ENCODE measurements at places on chromosomes 16 and 17.
A peak's percentile ranks its signal among the peaks of the same experiment; 100 is the strongest.

DNA sequence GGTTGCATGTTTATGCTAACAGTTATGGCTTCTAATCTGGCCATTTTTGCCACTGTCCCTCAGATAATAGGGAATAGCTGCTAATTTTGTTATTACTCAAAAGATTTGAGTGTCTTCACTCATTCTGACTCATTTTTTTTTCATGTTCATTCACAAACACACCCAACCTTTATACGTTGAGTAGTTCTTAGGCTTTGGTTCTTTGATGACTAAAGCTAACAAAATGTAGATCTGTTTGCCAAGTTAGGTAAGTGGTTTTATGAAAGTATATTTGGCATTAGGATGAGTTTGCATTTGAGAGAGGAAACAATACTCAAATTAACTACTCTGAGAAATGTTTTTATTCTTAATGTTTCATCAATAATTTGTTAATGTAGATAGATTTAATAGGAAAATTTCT lies 3.6 kb downstream of the MAP2K4 start:
- peak; percentile 67 for DNase-seq

DNA sequence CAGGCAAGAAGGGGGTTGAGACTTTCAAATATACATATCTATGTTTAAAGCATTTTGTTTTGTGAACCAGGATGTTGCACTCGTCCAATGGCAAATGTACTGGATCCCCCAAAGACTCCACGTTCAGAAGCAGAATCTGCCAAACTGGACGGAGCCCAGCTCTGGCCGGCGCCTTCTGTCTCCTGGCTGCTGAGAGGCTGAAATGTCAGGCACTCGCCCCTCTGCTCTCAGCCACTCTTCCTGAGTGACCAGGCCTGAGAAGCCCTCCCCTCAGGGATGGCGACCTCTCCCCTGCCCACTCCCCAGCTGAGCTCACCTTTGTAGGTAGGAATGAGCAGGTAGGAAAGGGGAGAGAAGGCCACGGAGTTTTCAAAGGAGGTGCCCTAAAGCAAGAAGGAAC lies 187.5 kb upstream of the FOXF1 start:
- DNase-seq = no peak

GRCh38 chr16:2468233-2468724 lies 2.8 kb upstream of the NTN3 start:
- DNase-seq = no peak

DNA sequence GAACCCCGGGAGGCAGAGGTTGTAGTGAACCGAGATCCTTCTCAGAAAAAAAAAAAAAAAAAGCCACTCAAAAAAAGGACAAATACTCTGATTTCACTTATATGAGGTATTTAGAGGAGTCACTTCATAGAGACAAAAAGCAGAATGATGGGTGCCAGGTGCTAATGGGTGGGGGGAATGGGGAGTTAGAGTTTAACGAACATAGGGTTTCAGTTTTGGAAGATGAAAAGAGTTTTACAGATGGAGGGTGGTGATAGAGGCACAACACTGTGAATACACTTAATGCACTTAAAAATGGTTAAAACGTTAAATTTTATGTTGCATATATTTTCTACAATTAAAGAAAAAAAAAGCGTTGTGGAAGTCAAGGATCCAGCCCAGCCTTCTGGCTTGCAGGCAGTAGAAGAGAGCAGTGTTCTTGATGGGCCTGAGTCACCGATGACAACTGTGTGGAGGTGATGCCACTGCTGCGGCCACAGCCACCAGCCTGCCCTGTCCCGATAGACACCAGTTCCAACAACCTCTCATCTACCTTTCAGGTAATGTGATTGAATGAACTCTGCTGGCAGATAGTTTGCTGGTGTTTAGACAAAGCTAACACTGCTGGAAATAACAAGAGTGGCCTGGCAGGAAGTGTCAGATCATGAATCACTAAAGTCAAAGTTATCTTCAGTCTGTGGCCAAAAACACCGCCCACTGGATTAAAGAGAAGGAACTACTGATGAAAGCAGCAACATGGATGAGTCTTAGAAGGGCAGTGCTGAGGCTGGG lies 49.9 kb upstream of the COX10 start:
- no peak for DNase-seq

DNA sequence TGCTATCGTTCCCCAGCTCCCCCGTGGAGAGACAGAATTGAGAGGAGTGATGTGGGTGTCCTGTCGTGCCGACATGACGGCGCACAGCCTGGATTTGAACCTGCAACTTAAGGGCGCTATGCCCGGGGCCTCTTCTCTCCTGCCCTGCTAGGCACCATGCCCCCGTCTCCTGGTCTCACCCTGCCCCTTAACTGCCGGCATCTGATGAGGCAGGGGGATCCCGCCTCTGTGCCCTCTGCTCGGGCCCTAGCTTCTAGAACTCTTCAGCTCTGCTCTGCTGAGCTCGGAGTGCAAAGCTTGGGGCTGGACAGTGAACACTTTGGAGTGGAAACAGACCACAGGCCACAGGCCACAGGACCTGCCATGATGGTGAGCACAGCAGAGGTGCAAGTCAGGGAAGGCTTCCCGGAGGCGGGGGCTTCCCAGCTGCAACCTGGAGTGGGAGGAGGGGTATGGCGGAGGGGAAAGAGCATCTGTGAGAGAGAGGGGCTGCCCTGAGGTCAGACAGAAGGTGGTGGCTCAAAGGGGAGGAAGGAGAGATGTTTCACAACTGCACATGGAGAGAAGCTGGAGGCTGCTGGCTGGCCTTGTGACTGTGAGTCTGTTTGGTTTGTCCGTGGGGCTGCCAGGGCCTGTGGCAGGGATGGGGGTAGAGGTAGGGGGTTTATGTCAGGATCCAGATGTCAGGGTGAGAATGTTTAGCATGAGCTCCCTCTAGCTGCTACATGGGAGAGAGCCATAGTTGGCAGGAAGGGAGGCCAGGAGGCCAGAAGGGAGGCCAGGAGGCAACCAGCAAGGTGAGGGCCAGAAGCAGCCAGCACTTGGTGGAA lies 107.8 kb downstream of the CRLF3 start:
- peak; percentile 34 for DNase-seq

GRCh38 chr17:8859027-8859803 lies 8.3 kb downstream of the PIK3R6 start:
- no peak for DNase-seq

- DNase-seq = no peak
Measured at GRCh38 chr16:4544473-4544872, 5.9 kb upstream of the CDIP1 start.

GRCh38 chr16:47851146-47851545 lies 304.6 kb downstream of the ABCC12 start:
- no peak for DNase-seq

GRCh38 chr16:66265048-66265415 lies 101.5 kb upstream of the CDH5 start:
- no peak for DNase-seq

DNA sequence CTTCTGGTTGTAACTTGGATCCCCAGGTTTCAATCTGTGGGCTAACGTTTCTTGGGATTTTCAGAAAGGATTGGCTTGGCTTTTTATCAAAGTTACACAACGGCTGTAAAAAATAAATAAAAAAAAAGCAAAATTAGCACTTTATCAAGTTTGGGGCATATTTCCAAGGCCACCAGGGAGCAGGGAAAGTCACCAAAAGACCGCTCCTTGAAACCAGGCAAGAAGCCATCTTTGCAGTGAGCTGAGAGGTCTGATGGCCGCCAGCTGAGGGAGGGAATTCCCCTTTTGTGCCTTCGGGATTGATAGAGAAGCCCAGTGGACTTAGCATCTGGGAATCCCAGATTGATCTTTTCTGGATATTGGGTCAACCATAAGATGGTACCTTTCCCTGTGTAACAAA lies 192.2 kb downstream of the WWOX start:
- DNase-seq = no peak

GRCh38 chr17:12624211-12624610 lies 41.5 kb upstream of the MYOCD start:
- no peak for DNase-seq

GRCh38 chr17:50218771-50219315 lies 17.4 kb upstream of the COL1A1 start:
- DNase-seq = peak; percentile 12

DNA sequence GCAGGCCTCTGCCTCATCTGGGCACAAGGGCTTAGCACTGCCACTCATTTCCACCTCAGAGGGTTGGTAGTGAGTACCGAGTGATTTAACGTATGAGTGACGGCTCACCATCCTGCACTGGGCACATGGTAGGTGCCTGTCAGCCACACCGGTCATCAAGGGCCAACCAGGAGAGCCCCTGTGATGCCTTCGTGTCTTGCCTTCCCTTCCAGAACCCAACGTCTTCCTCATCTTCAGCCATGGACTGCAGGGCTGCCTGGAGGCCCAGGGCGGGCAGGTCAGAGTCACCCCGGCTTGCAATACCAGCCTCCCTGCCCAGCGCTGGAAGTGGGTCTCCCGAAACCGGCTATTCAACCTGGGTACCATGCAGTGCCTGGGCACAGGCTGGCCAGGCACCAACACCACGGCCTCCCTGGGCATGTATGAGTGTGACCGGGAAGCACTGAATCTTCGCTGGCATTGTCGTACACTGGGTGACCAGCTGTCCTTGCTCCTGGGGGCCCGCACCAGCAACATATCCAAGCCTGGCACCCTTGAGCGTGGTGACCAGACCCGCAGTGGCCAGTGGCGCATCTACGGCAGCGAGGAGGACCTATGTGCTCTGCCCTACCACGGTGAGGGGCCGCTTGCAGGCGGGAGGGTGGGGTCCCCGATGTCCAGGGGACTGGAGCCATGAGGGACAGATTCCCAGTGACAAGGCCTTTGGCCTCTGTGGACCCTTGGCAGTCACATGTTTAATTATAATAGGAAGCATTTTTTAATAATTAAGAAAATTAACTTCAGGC lies 37.1 kb downstream of the MRC2 start:
- DNase-seq = no peak

DNA sequence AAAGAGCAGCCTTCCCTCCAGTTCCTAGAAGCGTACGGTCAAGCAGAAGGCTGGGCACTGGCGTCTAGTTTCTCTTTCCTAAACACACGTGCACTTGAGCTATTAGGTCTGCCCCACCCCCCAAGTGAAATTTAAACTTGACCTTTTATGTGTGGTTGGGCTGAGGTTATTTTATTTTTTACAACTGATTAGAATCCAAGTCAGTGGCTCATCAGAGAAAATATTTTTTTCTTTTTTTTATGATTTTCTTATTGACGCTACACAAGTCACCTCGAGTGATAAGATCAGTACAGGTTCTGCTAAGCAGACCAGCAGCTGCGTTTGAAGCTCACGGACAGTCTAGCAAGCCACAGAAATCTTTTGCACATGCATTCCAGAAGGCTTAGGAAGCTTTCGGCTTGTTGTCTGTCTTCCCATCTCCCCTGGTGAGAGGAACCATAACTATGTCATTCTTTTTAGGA lies 95.1 kb downstream of the ZFHX3 start:
- no peak for DNase-seq

- DNase-seq = no peak
Measured at GRCh38 chr17:59365383-59365981, 34.0 kb downstream of the YPEL2 start.

- DNase-seq = no peak
Measured at GRCh38 chr16:72188541-72188940, 16.6 kb upstream of the PMFBP1 start.

DNA sequence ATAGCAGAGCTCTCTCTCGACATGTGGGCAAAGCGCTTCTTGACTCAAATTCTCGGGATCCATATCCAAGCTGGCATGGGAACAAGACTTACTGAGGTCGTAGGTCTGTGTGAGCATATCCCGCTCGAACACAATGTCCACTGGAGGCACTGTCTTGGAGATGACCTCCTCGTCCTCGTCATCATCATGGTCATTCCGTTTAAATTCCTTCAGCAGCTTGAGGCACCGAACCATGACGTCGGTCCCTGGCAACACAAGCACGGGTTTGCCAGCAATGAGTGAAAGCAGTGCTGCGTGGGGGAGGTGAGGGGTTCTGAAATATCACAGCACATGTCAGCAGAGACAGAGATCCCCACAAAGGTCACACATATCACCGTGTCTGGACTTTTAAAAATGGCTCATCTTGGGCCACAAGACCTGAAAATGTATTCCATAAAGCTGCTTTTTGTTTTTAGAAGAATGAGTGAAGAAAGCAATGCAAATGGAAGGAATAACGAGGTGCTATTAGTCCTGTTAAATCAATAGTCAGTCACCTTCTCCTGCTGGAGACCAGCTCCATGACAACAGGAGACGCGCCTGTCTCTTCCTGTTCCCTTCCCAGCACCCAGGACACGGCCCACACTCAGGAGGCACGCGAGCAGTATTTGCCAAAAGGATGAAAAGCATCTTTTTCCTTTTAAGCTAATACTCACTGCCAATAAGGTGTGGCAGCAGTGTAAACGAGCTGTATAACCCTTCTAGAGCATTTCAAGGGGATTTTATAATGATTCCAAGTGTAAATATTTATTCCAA lies 37.9 kb downstream of the GTF3C1 start:
- DNase-seq = no peak

GRCh38 chr17:524406-524950 lies 171.9 kb upstream of the RPH3AL start:
- no peak for DNase-seq

- no peak for DNase-seq
Measured at GRCh38 chr16:12837756-12838155, 34.1 kb upstream of the CPPED1 start.

DNA sequence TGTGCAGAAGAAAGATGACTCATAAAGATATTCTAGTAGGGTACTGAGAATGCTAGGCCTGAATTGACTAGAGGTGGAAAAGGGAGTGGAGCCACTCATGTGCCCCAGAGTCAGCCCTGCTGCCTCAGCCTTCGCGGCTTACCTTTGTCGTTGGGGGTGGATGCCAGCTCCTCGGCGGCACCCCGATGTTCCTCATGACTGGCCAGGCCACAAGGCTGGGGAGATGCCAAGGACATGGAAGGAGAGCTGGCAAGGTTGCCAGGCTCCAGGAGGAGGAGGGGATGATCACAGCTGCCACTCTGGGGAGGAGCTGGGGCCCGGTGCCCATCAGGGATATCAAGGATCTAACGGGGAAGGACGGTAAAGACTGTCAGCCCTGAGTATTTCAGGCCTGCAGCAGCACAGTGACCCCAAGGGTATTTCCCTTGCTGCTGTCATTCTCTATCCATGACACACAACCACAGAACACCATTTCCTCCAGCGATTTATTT lies 9.7 kb upstream of the SLC35B1 start:
- no peak for DNase-seq

DNA sequence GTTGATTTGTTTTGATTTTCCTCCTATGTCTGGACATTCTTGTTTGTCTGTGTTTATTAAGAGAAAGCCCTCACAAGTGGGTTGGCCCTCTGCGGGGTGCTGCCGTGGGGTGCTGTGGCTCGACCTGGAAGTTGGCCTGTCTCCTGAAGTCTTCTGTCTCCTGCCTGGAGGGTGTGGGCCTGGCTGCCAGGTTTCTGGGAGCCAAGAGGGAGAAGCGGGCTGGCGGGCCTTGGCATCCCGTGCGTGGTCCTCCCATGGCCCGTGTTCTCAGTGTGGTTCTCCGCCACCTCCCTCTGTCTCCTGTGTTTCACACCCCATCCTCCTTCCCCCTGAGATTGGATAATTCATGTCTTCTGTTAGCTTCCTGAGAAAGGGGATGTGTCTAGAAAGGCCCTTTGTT lies 69.6 kb downstream of the RNF213 start:
- no peak for DNase-seq
